Activated naive CD8-positive, alpha-beta T cell treated with anti-CD3 and anti-CD28 coated beads, Interleukin-2, amount 10 ng/mL, durations not matched to agents 7 days and 5 days (primary cell): ENCODE measurements at places on chromosomes 6 and 20. TPM values are rescaled to one million over a fixed set of nuclear protein-coding genes. Genes with fewer than 3 reads are reported as not detected.

Gene ANKRD66
- not detected for total RNA-seq

Gene RIPOR2
- total RNA-seq = 181 TPM

Gene CALHM6
- total RNA-seq = 23.2 TPM

DNA sequence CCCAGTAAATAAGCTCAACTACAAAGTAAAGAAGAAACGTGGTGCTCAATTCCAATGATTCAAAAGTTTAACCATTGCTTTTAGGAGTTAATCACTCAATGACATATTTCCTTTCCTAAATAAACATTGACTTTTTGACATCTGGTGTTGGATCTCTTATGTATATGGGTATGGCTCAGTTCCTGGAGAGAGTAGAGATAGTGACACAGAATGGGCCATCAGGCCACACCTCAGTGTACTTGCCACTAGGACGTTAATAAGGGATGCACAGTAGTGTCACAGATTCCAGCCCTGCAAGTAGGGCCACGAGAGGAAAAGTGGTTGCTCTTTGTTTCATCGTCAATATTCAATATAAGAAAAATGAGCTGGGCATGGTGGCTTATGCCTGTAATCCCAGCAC lies 48.9 kb upstream of the TXNDC5 start:
- no peak overlapping the region for H3K27ac ChIP-seq
- no peak overlapping the region for H3K4me3 ChIP-seq
- H3K36me3 ChIP-seq = no peaks in the 10 kb centered on the region
- no peaks in the 10 kb centered on the region for H3K27me3 ChIP-seq
- H3K4me1 ChIP-seq = no peaks in the 10 kb centered on the region

DNA sequence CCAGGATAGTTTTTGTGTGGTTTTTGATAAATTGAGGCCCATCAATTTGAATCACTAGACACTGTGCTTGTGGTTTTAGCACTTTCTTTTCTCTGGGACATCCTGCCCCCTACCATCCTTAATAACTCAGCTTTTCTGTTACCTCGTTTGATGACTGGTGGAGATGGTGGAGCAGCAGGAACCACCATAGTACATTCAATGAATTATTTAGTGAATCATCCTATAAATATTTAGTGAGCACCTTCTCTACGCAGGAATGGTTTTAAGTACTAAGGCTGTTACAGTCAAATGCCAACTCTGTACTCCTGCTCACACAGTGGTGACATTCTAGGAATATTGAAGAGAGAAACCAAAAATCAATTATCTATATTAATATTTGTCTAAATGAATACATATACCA lies 585.2 kb downstream of the HAO1 start:
- H3K4me3 ChIP-seq = no peak overlapping the region
- no peak for DNase-seq
- no peaks in the 10 kb centered on the region for H3K4me1 ChIP-seq
- H3K27me3 ChIP-seq = no peaks in the 10 kb centered on the region
- no peaks in the 10 kb centered on the region for H3K36me3 ChIP-seq

GRCh38 chr6:391559-392440 lies at the start of gene IRF4:
IRF4 (plus strand) TSS chr6:391752; CDS start chr6:393153, 1,401 bp downstream.
- peaks cover 2% of the 10 kb centered on the region for H3K27me3 ChIP-seq
- H3K27ac ChIP-seq = peak within 1 kb of the TSS; percentile 94
- peak; percentile 81 for DNase-seq
- H3K4me3 ChIP-seq = peak within 1 kb of the TSS; percentile 98

- peaks cover 31% of the 10 kb centered on the region for H3K4me1 ChIP-seq
- no peak for DNase-seq
- H3K36me3 ChIP-seq = peaks cover 26% of the 10 kb centered on the region
- no peak overlapping the region for H3K4me3 ChIP-seq
- H3K27ac ChIP-seq = no peak overlapping the region
These were observed 10.7 kb downstream of the ZFAND3 start for GRCh38 chr6:37830225-37830624.
